NCI-H187 (cell line): ENCODE measurements at places on chromosomes 7 and 10.

- DNase-seq = no peak
Observed at GRCh38 chr7:7705318-7705717, 13.1 kb downstream of the RPA3 start.

DNA sequence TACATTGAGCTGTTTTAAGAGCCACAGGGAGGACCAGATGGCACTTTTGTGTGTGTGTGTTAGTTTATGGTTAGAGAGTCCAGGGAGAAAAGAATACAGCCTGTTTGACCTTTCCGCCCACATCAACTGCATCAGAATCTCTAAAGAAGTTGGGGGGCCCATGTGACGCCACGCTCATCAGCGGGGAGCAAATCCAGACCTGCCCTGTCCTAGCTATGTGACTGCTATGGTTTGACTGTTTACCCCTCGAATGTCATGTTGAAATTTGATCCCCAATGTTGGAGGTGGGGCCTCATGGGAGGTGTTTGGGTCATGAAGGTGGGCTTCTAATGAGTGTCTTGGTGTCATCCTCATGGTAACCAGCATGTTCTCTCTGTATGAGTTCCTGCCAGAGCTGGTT lies 128.0 kb downstream of the ADRA2A start:
- DNase-seq = no peak

GRCh38 chr7:105156731-105157130 lies 142.7 kb downstream of the KMT2E start:
- DNase-seq = no peak

DNA sequence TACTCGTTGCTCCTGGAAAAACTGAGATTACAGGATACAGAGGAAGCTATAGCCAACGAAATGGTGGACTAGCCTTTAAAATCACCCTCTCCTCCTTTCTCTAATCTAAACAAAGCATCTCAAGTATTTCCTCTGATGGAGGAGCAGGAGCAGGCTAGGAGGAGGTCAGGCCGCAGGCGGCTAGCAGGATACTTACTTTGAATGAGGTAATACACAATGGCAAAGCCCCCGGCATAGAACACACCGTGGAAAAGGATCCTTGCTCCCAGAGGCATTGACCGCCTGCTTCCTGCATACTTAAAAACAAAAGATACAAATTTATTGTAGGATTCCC lies 64.4 kb downstream of the STK17A start:
- DNase-seq = no peak

GRCh38 chr7:6205971-6206660 lies 66.3 kb downstream of the CYTH3 start:
- no peak for DNase-seq

- no peak for DNase-seq
Observed at GRCh38 chr10:102781090-102781920, 37.6 kb downstream of the WBP1L start.

DNA sequence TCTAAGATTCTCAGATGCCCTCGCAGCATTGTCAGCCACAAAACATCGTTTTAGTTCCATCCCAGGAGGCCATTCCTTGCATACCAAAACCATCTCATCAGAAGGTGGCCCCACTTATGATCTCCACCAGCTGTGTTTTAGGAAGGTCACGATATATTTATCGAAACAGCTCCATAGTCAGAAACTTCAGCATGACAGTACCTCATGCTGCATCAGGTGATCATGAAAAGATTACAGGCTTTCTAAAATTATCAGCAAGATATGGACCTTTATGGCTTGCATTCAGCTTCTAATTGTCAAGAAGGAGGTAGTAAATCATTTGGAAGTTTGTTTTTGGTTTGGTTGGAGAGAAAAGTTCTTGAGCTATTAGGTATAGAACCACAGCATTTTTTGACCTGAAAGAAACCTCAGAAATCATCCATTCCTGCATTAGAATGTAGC lies 20.0 kb downstream of the JAZF1 start:
- no peak for DNase-seq

- no peak for DNase-seq
Observed at GRCh38 chr7:156105337-156106106, 293.3 kb upstream of the SHH start.

GRCh38 chr7:82110146-82110840 lies 333.3 kb downstream of the CACNA2D1 start:
- no peak for DNase-seq

GRCh38 chr7:157228864-157229422 lies 90.2 kb downstream of the UBE3C start:
- DNase-seq = no peak

DNA sequence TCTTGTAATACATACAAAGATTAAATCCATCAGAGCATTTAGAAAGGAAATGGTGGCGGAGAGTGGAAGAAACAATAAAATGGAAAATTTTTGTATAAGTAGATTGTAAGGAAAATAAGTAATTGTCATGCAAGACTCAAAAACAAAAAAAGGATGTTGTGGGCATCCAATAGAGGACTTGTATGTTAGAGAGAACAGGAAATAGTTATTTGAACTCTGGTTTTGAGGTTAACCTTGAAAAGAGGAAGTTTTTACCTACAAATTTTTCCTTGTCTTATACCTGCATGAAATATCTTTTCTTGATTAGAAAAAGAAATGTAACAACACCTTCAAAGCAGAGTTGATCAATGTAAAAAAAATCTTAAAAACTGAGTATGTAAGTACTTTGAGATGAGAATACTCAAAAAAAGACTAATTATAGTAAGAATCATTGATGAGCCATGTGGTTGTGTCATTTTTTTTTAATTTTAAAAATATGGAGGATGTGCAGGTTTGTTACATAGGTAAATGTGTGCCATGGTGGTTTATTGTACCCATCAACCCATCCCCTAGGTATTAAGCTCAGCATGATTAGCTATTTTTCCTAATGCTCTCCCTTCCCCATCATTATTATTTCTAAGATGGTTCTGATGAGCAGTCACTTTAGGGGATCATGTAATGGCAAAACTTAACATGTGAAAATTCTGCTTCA lies 11.9 kb downstream of the TMEM106B start:
- no peak for DNase-seq

GRCh38 chr7:101884671-101885596 lies 67.5 kb downstream of the CUX1 start:
- DNase-seq = no peak

- DNase-seq = no peak
Observed at GRCh38 chr7:149237502-149237901, 1.9 kb upstream of the ZNF212 start.

DNA sequence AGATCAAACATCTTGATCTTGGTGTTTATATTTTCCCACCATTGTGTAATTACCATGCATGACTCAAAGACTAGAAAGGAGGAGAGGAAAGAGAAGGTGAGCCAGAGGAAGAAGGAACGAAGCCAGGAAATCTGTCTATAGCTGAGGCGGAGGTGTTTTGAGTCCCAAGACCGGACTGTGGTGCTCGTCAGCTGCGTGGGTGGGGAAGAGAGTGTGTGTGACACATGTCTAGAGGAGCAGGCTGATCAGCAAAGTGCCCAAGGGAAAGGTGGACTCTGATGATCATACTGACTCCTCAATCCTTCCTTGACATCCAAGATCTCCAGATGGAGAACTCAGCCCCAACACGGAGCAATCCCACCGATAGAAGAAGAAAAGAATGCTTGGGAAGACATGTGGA lies 189.5 kb upstream of the MINDY3 start:
- no peak for DNase-seq

- DNase-seq = no peak
Observed at GRCh38 chr10:100718197-100718742, 27.1 kb upstream of the PAX2 start.

GRCh38 chr7:98922392-98923187 lies 44.3 kb downstream of the TRRAP start:
- DNase-seq = no peak

DNA sequence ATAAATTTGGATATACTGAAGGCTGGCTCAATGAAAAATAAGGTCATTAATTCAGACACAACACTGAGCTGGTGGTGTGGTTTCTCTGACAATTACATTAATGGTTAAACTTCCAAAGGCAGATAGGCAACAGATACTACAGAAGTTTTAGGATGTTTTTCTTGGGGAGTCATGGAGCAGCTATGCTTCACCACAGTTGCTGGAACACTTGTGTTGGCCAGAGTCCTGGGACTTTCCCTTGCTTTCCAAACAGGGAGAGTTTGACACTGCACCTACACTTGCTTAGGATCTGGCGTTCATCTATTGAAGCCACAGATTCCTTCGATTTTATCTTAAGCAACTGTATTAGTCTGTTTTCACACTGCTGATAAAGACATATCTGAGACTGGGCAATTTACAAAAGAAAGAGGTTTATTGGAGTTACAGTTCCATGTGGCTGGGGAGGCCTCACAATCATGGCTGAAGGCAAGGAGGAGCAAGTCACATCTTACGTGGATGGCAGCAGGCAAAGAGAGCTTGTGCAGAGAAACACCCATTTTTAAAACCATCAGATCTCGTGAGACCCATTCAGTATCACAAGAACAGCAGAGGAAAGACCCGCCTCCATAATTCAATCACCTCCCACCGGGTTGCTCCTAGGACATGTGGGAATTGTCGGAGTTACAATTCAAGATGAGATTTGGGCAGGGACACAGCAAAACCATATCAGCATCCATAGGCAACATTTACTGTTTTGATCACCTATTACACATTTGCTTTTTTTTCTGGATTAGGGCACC lies 27.8 kb upstream of the TMEM178B start:
- no peak for DNase-seq

- no peak for DNase-seq
Observed at GRCh38 chr10:108685863-108686531, 1237.3 kb downstream of the XPNPEP1 start.

DNA sequence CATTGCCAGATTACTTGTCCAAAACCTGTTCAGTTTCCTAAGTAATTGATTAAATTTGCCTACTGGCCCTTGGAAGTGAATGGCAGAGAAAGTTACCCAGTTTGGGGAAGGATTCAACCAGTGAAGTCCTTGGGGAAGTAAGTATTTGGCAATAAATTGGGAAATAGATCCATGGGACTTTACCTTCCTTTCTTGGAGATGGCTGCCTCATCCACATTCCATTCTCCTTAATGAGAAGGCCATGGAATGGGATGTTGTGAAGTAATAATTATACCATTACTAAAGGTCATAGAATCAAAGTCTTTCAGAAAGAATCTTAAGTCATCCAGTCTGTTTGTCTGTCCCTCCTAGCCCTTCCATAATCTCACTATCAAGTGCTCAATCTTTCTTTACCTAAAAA lies 4.5 kb upstream of the COPG2 start:
- DNase-seq = no peak

DNA sequence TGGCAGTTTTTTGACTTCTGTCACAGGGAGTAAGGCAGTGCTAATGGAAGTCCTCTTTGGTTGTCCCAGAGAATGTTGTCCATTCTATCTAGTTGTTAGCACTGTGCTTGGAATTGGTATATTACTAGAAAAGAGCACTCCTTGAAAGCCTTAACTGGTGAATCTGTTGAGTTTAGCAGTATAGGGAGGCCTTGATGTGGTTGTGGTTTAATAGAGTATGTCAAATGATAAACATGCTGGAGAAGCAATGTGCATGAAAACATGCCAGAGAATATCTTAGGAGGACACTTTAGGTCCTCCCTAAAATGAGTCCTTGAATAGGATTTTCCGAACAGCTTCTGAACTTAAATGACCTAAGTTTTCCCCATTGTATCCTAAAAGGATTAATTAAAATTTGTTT lies 98.6 kb downstream of the BTRC start:
- no peak for DNase-seq

DNA sequence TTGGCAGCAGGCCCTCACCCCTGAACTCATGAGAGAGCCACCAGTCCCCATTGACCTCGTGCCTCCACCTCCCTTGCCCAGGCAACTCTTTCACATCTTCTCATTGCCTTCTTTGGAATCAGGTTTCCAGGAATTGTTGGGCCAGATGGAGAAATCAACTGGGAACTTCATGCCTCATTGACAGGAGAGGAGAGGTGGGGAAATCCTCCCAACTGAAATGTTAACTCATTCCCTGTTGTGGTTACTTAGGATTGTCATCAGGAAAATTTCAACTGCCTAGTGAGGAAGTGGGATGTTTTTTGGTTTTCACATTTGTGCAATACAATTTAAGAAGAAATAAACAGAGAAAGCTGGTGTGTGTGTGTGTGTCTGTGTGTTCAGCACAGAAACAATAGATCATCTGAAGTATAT lies 106.6 kb upstream of the INHBA start:
- no peak for DNase-seq

DNA sequence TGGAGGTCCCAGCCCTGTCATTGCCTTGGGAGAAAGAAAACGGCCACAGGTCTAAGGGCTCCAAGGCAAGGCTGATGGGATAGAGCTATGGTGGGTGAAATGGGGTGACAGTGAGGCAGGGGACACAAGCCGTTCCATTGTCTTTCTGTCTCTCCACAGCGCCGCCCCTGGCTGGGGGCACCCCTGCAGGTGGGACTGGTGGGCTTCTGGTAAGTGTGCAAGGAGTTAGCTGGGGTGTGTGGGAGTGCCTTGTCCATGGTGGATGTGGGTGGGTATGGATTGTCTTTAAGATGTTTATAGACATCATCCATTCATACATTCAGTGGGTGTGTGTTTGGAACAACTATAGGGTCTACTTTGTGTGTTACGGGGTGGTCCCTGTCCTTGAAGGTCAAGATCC lies 7.5 kb downstream of the SFXN3 start:
- no peak for DNase-seq

- no peak for DNase-seq
Observed at GRCh38 chr7:21866731-21867130, 79.0 kb downstream of the CDCA7L start.

DNA sequence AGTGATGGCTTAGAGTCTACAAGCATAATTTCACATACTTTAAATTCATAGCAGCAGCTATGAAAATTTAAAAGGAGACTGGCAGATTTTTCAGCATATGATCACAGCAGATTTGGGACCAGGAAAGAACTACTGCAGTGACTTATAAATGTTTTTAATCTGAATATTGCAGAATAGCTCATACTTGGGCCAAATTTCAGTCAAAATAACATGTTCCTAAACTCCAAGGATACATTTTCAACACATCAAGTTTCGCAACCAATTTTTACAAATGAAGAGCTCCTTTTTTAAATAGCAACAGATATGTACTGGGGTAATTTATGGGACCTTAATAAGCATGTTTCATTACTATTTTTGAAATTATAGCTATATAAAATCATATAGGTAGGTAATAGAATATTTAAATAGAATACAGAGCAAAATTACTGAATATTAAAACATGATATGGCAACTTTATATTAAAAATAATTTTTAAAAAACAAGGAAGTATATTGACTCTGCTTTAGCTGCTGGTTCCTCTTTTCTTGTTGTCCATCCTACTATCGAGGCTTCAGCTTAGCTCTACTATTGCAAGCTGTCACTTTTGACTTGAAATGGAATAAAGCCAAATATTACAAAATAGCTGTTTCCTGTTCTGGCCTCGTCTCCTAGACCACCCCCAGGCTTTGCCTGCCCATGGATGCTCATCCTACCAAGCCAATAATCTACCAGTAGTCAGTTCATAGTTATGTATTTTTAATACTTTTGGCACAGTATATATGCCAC lies 123.1 kb downstream of the NRBF2 start:
- no peak for DNase-seq

- DNase-seq = no peak
Observed at GRCh38 chr10:75398200-75398691, 3.3 kb downstream of the ZNF503 start.

- DNase-seq = peak; percentile 49
Observed at GRCh38 chr7:107538001-107538400, 25.7 kb downstream of the COG5 start.
